ENCODE measurements at places on chromosomes 5 and 9. TPM values are rescaled to one million over a fixed set of nuclear protein-coding genes. Genes with fewer than 3 reads are reported as not detected.

- DNase-seq = no peak
Observed at GRCh38 chr5:155004138-155004744, 9.3 kb upstream of the KIF4B start.

SEC16A gene
- total RNA-seq = 80.6 TPM

DNA sequence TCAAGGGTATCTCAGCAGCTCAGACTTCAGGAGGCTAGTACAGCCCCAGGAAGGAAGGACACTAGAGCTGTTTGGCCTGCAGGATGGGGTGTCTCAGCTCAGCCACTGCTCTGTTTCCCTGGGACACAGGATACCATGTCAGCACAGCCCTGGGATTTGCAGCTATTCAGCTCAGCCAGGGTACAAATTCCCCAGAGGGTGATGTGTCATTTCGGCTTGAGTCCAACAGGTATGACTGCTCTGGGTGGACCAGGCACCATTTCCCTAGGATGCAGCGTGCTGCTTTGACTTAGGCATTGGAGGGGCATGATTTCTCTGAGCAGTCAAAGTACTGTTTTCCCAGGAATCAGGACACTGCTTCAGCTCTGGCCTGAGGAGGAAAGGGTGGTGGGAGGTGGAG, 130.1 kb downstream of the ARSB start:
- no peak for DNase-seq

DNA sequence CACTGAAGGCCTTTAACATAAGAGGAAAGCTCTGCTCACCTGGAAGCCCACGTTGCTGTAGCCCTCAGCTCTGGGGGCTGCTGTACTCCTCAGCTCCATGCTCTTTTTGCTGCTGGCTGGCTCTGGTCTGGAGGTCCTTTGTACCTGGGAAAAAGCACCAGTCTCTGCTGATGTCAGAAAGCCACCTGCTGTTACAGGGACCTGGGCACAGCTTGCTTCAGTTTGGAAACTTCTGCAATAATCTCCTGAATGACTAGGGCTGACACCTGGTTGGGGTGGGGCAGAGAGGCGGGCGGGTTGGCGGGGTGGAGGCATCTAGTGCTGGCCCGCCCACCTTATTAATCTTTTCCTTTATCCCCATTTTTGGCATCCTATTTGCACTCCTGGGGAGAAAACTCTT, at the start of gene SLC28A3:
SLC28A3 (minus strand) TSS at position 224 of the 400 bp plus-strand sequence; CDS start at position 99, 125 bp downstream.
- DNase-seq = no peak

SWI5 gene
- 17.4 TPM for total RNA-seq

GRCh38 chr9:100196215-100196614, 97.2 kb downstream of the INVS start:
- no peak for DNase-seq

DNA sequence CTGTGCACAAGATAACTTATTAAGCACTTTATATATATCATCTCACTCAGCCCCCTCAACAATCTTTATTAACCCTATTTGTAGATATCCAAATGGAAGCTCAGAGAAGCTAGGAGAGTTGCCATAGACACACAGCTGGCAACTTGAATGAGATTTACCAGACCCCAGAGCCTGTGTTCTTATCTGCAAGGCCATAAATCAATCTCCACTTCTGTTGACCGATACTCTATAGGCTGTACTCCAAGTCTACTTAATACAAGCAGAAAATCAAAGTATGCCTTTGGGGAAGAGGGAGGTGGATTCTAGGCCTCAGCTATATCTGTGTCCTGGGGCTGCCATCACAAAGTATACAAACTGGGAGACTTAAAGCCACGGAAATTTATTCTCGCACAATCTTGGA, 6.0 kb upstream of the IL9 start:
- DNase-seq = no peak

SLC28A3 gene
- total RNA-seq = not detected

DNA sequence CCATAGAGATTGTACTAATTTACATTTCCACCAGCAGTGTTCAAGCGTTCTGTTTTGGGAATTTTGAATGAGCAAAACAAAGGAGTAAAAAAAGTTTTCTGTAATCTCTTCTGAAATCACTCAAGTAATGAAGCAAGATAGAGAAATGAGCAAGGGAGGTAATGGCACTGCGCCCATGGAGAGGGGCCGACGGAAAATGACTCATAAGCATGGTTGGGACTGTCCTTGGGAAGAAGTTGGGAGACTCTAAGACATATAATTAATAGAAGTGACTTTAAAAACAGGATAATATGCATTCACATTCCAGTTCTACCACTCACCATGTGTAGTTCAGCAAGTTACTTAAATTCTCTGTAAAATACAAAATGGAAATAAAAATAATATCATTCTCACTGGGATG, 62.5 kb upstream of the C5orf46 start:
- DNase-seq = no peak

GRCh38 chr5:60959156-60959555, 14.2 kb downstream of the NDUFAF2 start:
- no peak for DNase-seq

DNA sequence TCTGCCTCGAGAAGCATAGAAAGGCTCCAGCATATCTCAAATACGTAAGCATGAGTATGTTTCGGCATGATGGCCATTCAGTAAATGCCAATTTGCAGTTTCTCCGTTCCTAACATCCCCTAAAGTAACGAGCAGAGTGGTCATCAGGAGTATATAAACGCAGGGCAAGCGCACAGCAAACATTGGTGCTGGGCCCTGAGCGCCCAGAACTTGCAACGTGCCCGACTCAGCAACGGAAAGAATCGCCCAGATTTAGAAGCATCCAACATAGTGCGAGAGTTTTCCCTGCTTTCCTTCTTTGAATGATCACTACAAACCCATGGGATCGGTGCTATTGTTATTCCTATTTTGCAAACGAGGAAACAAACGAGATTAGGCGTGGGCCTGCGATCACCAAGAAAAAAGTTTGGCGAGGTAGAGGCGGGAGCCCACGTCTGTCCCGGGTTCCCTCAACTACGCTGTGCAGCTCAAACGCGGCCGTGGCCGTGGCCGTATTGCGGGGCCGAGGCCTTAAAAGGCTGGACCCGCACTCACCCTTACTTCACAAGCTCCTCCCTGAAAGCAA, 505 bp downstream of the RPS14 start:
- no peak for DNase-seq

DNA sequence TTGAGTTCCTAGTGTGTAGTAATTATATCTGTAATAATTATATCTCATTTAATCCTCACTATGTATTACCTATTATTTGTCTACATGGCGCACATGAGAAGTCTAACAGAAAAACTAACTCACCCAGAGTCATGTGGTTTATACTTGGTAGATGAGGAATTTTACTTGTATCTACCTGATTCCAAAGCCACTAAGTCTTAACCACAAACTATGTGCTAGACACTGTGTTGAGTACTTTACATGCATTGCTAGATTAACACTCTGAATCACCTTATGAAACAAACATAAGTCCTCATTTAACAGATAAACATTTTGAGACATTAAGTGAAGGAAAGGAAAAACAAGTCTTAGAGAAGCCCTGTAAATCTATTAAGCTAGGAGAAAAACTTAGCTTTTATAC, 404.8 kb downstream of the TLR4 start:
- no peak for DNase-seq

- DNase-seq = no peak
Observed at GRCh38 chr9:120161776-120162175, 418.2 kb downstream of the CDK5RAP2 start.

DNA sequence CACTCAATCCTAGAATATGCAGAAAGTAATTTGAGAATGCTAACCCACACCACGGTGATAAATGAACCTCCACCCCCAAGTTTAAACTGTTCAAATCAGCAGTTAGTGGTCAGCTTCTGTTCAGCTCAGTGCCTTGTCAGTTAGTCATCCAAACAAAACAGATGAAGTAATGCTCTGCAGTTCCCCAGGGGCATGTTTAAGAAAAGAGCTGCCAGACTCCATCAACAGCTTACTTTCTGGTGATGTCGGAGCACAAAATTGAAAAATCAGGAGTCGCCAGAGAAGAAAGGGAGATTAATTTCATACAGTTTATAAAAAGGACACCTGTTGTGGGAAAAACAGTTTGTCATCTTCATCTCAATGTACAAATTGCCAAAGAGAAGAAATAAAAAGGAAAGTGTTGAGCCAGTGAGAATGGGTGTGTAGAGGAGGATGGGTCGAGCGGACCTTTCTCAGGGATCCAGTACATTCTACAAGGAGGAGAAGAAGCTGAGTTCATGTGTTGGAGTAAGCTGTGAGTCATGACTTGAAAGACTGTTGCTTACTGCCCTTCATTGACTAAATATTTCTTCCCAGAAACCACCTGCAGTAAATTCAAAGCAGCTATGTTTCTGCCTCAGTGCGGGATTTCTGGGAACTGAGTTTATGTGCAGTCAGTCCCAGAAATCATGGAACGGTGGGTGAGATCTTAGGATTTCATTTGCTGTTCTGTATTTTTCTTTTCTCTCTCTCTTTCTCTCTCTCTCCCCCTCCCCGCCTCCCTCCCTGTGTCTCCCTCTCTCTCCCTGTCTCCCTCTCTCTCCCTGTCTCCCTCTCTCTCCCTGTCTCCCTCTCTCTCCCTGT, 13.7 kb downstream of the TRIO start:
- no peak for DNase-seq

PLAC8L1 gene
- 1.00 TPM for total RNA-seq
